Lung (tissue), 17 donors: ENCODE measurements at places on chromosomes 16 and 17. TPM values are rescaled to one million over a fixed set of nuclear protein-coding genes. Genes with fewer than 3 reads are reported as not detected.

The NOXO1 gene
- 4.5 TPM for total RNA-seq

The KRTAP2-1 gene
- not detected for total RNA-seq

- H3K4me1 ChIP-seq = peaks cover 12% of the 10 kb centered on the region
- peak; percentile 85 for DNase-seq
- peak overlapping the region; percentile 79 for H3K4me3 ChIP-seq
- no peaks in the 10 kb centered on the region for H3K27me3 ChIP-seq
Measured at GRCh38 chr17:44219108-44219615, 313 bp downstream of the UBTF start.

DNA sequence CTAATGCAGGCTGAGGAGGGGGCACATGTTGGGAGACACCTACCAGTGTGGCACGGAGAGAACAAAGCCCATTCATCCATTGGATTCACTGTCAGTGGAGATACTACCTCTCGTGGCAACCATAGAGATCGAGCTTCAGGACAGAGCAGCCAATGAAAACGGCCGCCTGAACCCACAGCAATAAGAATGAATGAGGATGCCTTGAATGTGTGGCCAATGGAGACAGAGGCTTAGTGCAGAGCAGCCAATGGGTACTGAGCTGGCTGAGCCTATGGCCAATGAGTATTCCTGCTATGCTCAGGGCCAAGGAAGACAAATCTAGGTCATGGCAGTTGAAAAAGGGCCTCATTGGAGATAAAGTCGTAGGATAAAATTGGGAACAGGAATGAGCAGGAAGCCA, 10.9 kb downstream of the ARHGEF15 start:
- no peak overlapping the region for H3K4me3 ChIP-seq
- no peak for DNase-seq
- H3K4me1 ChIP-seq = no peaks in the 10 kb centered on the region
- no peaks in the 10 kb centered on the region for H3K27me3 ChIP-seq
- H3K36me3 ChIP-seq = peaks cover 2% of the 10 kb centered on the region

DNA sequence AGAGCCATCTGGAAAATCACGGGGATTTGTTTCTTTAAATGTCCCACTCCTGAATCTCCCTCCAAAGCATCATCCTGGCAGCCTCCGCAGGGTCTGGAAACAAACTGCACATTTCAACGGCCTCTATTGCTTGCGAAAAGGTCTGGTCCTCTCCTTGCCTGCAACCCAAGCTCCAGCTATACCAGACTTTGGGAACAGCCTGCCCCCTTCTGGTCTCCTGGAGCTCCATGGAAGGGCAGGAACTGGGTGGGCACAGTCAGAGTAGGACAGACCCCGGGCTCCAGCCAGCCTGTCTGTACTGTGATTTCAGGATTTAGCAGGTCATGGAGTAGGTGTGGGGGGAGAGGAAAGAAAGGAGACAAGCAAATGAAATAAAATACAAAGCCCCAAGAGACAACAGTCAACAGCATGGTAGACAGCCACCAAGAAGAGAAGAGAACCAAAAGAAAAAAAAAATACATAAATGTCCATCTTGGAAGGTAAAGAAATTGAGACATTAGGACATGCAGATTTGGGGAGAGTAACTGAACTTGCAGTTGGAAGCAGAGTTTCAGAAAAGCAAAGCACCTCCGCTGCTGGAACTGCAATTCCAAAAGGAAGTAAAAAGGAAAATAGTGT, 2.7 kb downstream of the XYLT1 start:
- H3K4me1 ChIP-seq = peaks cover 15% of the 10 kb centered on the region
- peaks cover 5% of the 10 kb centered on the region for H3K27me3 ChIP-seq
- DNase-seq = peak; percentile 84

- peaks cover 15% of the 10 kb centered on the region for H3K36me3 ChIP-seq
- no peaks in the 10 kb centered on the region for H3K27me3 ChIP-seq
- H3K4me1 ChIP-seq = peaks cover 8% of the 10 kb centered on the region
Measured at GRCh38 chr16:31472709-31473203, 804 bp downstream of the TGFB1I1 start.

GRCh38 chr17:78781893-78782304, at the start of gene CYTH1:
Gene CYTH1, minus strand, starts transcription at chr17:78782273. Its CDS starts 50 bp downstream, at chr17:78782223.
- DNase-seq = no peak
- H3K36me3 ChIP-seq = no peaks in the 10 kb centered on the region
- peak within 1 kb of the TSS; percentile 99 for H3K27ac ChIP-seq
- H3K27me3 ChIP-seq = no peaks in the 10 kb centered on the region
- H3K4me3 ChIP-seq = peak within 1 kb of the TSS; percentile 88
- H3K4me1 ChIP-seq = peaks cover 9% of the 10 kb centered on the region
